ENCODE measurements at places on chromosomes 4 and X.

GRCh38 chr4:60913002-60913401, 287.1 kb upstream of the ADGRL3 start:
- no peak for DNase-seq

DNA sequence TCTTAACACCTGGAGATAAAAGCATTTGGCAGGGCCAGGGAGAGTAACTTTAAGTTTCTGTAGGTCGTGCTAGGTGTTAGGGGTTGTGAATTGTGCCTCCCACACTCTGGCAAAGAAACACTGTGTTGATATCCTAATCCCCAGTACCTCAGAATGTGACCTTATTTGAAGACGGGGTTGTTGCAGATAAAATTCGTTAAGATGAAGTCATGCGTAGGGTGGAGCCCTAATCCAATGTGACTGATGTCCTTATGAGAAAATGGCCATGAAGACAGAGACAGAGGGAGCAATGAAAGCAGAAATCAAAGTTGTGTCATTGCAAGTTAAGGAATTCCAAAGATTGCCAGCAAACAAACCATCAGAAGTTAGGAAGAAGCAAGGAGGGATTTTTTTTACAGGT, 40.5 kb upstream of the BBS12 start:
- no peak for DNase-seq

DNA sequence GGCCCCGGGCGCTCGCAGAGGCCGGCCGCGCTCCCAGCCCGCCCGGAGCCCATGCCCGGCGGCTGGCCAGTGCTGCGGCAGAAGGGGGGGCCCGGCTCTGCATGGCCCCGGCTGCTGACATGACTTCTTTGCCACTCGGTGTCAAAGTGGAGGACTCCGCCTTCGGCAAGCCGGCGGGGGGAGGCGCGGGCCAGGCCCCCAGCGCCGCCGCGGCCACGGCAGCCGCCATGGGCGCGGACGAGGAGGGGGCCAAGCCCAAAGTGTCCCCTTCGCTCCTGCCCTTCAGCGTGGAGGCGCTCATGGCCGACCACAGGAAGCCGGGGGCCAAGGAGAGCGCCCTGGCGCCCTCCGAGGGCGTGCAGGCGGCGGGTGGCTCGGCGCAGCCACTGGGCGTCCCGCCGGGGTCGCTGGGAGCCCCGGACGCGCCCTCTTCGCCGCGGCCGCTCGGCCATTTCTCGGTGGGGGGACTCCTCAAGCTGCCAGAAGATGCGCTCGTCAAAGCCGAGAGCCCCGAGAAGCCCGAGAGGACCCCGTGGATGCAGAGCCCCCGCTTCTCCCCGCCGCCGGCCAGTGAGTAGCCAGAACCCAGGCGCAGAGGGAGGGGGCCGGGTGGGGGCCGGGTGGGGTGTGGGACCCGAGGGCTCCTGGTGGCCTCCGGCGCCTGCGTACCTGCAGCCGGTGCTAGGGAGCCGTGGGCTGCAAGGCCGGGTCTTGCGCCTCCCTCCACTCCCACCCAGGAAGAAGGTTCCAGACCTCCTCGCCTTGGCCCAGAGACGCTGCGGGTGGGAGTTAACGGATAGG, 534 bp downstream of the MSX1 start:
- DNase-seq = peak; percentile 56

DNA sequence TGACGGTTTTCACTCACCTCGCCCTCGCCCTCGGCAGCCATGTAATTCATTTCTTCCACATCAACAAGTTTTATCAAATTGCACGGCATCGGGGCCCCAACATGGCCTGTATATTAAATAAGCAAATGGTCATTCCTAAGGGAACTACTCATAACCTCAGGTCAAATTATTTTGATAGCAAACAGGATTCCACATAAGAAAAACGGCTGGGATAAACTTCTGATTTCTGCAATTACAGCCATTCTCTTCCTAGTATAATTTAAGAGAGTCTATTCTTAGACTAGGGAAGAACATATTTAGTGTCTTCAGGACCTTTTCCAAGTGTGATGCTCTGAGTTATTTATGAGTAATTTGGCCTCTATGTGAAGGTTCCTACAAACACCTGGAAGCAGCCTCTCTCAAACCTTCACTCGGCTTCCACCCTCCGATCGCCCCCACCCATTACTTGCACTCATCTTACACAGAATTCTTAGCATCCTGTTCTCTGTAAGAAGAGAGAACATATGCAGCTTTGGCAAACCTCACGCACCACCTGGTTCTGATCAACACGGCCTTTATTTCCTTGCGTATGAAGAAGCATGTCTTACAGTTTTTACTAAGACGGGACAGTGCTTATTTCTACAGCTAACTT, 29.4 kb upstream of the CENPU start:
- DNase-seq = no peak

DNA sequence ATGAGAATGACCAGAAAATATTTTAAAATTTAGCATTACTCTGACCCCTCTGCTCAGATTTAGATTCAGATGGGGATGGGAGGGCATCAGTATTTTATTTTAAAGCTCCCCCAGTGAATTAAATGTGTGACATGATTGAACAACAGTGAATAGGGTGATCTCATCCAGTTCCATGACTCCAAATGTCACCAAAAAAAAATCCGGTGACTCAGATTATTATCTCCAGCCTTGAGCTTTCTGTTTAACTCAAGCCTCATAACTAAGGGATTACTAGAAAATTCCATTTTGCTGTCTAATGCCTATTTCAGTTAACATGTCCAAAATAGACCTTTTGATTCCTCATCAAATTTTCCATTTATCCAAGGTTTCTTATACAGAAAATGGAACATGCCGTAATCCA, 121.8 kb upstream of the TMEM47 start:
- no peak for DNase-seq

DNA sequence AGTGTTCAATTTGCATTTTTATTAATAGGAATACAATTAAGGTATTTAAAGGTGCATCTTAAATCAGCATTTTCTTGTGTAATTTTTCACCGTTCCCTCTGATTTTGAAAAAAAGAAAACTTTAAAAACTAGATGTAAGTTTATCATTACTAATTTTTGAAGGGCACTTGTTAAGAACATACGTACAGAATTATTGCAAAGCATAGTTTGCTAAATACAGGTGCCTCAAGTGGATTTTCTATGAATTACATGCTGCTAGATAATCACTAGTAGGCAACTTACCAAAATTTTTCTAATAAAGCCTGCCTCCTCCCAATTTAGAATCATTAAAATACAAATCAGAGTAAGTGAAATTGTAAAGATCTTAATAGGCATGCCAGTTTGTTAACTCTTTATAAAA, 8.5 kb downstream of the CNKSR2 start:
- DNase-seq = no peak

Measured in GM13977 (cell line).